CD4-positive, alpha-beta T cell treated with Interleukin-10 for 1 hour (primary cell): ENCODE measurements at places on chromosomes 4 and X.

DNA sequence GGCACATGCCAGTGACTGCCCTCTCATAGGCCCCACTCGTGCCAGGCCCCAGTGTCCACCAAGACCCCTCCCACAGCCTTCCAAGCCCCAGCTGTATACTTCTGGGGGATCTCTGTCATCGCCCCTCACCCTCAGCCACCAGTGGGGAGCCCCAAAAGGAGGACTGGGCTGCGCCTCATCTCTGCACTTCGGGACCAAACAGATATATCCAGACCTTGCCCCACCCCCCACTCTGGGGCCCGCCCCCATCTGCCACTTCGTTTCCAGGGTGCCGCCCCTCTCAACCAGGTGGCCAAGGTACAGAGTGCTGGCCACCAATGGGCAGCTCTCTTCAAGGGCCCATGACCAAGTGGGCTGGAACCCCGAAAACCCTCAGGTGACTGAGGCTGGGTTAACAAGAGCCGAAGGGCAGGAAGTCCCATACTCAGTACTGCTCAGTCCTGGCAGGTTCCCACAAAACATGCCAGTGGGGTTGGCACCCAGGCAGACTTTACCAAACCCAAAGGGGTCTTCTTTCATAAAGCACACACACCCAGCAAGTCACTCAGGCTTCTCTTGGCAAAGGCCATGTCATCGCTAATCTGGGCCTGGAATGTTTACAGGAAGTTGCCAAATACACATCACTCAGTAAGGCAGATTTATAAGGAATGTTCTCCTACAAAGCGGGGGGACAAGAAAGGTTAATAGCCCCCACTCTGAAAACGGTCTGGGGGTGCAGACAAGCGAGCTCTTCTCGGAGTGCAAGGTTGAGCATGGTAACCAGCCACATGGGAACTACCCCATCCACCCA, 4.4 kb downstream of the ZFYVE28 start:
- peak; percentile 62 for DNase-seq

GRCh38 chr4:121339307-121339706, 41.5 kb downstream of the QRFPR start:
- DNase-seq, result no peak

- DNase-seq, result no peak
These were observed 6.2 kb downstream of the GAK start for GRCh38 chr4:925771-926500.

GRCh38 chr4:149441338-149441737, 374.3 kb downstream of the IQCM start:
- no peak for DNase-seq

DNA sequence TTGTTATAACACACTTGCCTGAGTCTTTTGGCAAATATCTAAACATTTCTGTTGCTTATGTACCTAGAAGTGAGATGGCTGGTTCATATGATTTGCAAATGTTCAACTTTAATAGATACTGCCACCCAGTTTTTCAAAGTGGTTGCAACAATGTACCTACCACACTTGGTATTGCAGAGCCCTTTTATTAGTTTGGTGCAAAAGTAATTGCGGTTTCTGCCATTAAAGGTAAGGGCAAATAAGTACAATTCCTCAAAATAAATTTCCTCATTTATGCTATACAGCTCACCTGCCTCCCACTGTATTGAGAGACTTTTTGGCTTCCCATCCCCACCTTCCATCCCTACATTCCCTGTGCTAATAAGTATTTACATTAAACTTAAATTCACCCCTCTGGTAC, 47.7 kb upstream of the COL25A1 start:
- DNase-seq, result no peak

DNA sequence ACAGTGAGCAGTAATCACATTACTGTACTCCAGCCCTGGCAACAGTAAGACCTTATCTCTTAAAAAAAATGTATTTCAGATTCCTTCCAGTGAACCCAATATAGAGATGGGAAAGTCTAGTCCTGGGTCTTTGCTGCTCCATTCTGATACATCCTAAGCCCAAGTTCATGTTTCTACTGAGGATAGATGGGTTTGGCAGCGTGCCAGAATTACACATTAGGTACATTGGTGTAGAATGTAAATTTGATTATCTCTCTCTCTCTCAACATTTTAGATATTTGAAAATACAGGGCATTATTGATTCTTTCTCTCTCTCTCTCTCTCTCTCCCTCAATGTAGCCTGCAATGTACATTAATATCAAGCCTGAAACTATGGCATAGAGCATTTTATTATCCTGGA, 43.5 kb upstream of the ZNF330 start:
- no peak for DNase-seq

DNA sequence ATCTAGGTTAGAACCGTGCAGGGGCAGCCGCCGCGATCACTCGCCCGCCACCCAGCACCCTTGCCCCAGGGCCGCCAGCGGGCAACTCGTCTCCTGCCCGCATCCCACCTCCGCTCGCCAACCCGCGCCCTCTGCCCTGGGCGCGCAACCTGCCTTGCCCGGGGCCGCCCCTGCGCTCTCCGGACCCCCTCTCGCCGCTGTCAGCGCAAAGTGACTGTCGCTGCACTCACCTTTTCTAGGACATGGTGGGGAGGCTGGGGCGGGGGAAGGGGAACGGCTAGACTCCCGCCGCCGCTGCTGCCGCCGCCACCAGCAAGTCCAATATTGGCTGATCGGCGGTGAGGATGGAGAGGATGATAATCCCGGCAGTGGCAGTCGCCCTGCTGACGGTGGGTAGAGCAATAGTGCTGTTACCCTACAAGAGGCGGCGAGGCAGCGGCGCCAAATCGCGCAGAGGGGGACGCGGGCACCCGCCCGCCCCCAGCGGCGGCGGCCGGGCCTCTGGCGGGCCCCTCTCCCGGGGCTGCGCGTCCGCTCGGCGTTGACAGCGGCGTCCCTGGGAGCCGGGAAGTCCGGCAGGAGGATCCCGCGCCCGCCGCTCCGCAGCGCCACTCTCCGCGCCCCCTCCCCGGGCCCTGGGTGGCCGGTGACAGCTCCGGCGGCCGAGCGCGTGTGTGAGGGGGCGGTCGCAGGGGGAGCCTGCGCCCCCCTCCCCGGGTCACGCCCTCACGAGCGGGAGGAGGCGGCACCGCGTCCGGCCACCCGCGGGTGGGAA, 2.3 kb upstream of the NR3C2 start:
- peak; percentile 54 for DNase-seq

DNA sequence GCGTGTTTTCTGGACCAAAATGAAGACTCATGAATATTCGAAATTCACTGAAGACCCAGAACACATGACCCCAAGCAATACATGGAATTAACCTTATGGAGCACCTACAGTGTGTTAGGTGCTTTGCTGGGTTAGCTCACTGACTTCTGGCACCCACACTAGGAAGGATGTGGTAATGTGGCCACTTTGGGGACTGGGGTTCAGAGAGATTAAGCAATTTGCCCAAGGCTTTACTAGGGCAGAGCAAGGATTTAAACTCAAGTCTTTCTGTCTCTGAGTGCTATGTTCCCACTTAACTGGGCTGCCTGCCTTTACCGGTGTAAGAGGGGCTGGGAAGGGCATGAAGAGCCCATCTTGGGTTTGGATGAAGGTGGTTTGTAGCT, 162.0 kb upstream of the ATP6AP2 start:
- DNase-seq, result peak; percentile 13

GRCh38 chrX:23048806-23049573, 49.2 kb downstream of the DDX53 start:
- DNase-seq, result no peak

- no peak for DNase-seq
These were observed 127.6 kb downstream of the EIF4E start for GRCh38 chr4:98801259-98801725.

DNA sequence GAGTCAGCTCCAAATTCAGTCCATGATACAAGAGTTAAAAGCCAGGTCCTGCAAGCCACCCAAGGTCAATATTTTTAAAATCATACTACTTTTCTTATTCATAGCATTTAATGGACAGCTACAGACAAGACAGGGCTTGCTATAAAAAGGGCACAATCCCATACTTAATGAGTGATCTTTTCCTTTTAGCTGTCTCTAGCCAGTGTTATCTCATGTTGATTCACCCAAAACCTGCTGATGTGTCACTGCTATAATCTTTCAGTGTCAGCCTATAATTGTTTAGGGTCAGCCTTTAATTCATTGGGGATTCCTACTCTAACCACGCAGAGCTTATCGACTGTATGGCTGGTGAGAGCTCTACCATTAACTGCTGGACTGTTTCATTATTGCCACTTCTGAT, 51.2 kb upstream of the HCCS start:
- no peak for DNase-seq

GRCh38 chrX:69424910-69425309, 79.2 kb upstream of the NALF2 start:
- no peak for DNase-seq

DNA sequence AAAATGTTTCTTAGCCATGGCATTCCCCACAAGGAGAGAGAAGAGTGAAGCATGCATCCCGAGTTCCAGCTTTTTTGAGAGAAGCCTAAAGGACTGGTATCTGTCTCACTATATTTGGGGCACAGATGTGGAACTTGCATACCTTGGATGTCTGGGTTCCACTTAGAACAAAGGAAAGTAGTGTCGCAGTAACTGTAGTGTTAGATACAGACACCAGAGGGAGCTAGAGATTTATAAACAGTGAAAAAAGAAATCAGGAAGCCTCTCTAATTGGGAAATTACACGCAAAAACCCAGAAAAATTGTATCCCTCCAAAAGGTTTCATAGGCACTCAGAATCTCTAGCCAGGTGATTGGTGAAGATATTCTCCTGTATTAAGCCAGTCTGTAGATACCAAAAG, 34.4 kb downstream of the AGTR2 start:
- DNase-seq, result no peak
